Mesenchymal stem cell (in vitro differentiated cells and primary cell): ENCODE measurements at places on chromosomes 2 and 18.

DNA sequence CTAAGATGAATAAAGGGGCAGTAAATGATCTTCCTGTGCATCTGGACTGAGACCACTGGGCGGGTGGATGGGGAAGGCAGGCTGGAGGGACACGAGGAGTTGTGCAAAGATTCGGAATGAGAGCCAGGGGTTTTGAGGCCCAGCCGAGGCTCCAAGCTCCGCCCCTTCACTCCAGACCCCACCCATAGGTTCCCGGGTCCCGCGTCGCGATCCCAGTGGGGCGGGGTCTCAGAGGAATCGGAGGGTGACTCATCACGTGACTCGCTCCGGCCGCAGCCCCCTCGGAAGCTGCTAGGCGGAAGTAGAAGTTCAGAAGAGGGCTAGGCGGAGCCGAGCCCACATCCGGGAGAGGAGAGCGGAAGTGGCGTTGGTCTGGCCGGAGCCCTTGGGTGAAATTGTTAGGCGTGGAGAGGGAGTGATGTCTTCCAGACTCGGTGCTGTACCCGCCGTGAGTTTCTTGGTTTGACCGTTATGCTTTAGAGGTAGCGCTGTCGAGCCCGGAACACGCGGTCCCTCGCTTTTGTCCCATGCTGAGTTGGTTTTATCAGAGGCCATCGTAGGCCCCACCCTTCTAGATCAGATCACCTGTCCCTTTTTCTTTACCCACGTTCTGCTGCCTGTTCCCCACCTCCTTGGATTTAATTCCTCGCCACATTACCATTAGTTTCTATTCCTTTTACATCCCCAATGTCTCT is at the start of gene ZNF512:
Gene ZNF512, plus strand, starts transcription at position 348 of the 695 bp plus-strand sequence. Its CDS starts 71 bp downstream, at position 419.
- H3K4me1 ChIP-seq, result peaks cover 2% of the 10 kb centered on the region
- no peaks in the 10 kb centered on the region for H3K27me3 ChIP-seq
- peak within 1 kb of the TSS; percentile 60 for H3K27ac ChIP-seq
- peak; percentile 93 for DNase-seq

DNA sequence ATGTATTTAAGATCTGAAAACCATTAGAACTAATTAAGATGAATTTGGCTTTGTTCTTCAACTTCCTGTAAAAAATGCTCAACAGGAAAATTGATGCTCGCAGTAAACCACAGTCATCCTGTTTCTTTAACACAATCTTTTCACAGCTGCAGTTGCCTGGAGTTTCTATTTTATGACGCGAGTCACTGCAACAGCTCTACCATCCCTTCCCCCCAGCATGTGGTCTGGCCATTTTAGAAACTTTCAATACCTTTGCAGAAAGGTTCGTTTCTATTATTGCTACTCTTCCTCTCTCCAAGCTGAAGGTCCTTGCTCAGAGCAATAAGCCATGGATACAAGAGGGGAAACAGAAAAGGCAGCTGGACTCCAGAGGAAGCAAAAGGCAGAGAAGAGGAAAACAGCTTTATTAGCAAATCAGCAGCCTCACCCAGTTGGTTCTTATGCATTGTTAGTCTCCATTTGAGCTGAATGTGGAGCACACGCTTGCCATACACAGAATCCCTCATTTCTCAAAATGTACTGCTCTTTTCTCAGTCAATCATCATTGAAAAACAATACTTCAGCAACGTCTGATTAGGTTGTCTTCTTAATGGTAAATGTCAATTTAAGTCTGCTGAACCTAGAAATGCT is 3.9 kb downstream of the WIPF1 start:
- no peak overlapping the region for H3K4me3 ChIP-seq
- H3K4me1 ChIP-seq, result peaks cover 3% of the 10 kb centered on the region
- H3K27me3 ChIP-seq, result no peaks in the 10 kb centered on the region
- H3K36me3 ChIP-seq, result no peaks in the 10 kb centered on the region
- H3K27ac ChIP-seq, result peak overlapping the region; percentile 43
- DNase-seq, result peak; percentile 82

- no peaks in the 10 kb centered on the region for H3K4me1 ChIP-seq
- no peaks in the 10 kb centered on the region for H3K27me3 ChIP-seq
- H3K4me3 ChIP-seq, result no peak overlapping the region
- no peaks in the 10 kb centered on the region for H3K36me3 ChIP-seq
Measured at GRCh38 chr2:161104054-161104553, 56.1 kb upstream of the TANK start.

GRCh38 chr2:216385478-216385877 is 13.2 kb upstream of the MARCHF4 start:
- peaks cover 8% of the 10 kb centered on the region for H3K27me3 ChIP-seq
- H3K36me3 ChIP-seq, result no peaks in the 10 kb centered on the region
- no peak for DNase-seq
- H3K4me1 ChIP-seq, result no peaks in the 10 kb centered on the region

DNA sequence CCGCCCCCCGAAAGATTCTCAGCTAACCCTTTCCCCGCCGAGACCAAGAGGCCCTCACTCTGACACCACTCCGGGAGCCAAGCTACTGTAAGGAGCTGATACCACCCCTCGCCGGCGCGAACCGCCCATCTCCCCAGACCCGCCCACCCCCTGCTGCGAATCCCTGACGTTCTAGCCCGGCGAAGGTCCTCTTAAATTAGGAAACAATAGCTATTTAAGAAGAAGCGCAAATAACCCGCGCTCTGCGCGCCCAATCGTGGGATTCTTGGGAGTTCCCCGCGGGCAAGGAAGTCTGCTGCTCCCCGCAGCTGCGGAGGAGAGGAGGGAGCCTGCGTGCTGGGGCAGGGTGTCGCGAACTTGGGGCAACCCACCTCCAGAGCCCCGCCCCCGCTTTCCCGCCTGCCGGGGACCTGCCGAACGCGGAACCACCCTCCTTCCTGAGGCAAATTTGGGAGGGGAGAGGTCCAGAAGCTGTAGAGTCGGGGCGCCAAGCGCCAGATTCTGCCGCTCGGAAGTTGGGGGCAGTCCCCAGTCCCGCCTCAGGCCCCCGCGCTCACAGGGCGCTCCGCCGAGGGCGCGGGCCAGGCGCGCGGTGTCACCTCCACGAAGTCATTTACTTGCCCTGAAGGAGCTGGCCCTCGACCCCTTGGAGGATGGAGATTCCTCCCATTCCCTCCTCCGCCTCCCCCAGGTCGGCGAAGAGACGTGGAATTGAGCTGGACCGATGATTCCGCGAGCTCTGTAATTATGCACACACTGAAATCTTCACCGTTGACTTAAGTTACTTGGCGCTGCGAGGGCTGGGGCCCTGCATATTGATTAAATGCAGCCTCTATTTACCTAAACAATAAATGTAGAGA is 8.4 kb upstream of the SP9 start:
- no peak overlapping the region for H3K27ac ChIP-seq
- H3K36me3 ChIP-seq, result no peaks in the 10 kb centered on the region
- peak; percentile 37 for DNase-seq
- peak overlapping the region; percentile 81 for H3K4me3 ChIP-seq
- peaks cover 18% of the 10 kb centered on the region for H3K4me1 ChIP-seq
- peaks cover 52% of the 10 kb centered on the region for H3K27me3 ChIP-seq

GRCh38 chr18:24633121-24633520 is 172.7 kb downstream of the HRH4 start:
- H3K27me3 ChIP-seq, result no peaks in the 10 kb centered on the region
- peaks cover 8% of the 10 kb centered on the region for H3K4me1 ChIP-seq
- no peaks in the 10 kb centered on the region for H3K36me3 ChIP-seq

- peaks cover 2% of the 10 kb centered on the region for H3K27me3 ChIP-seq
- peaks cover 4% of the 10 kb centered on the region for H3K4me1 ChIP-seq
- peak; percentile 63 for DNase-seq
- H3K36me3 ChIP-seq, result no peaks in the 10 kb centered on the region
- no peak overlapping the region for H3K4me3 ChIP-seq
Measured at GRCh38 chr18:21897811-21898210, 157.2 kb downstream of the MIB1 start.

DNA sequence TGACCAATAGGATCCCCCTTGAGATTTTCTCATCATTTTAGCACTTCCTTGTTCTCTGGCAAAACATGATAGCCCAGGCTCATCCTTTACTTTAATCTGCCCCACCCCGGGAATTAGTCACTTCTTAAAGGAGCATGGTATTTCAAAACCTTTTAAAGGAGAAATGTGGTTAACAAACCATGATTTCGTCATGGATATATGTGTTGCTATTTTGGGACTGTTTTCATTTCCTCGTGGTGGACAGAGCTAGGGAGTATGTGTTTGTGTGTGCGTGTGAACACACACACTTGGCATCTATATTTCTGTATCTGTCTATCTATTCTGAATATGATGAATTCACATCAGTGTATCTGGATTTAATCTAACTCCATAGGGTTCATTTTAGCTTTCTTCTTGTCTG is 128.1 kb downstream of the BIRC6 start:
- H3K27ac ChIP-seq, result no peak overlapping the region
- H3K4me1 ChIP-seq, result peaks cover 2% of the 10 kb centered on the region
- peak; percentile 97 for DNase-seq
- peaks cover 12% of the 10 kb centered on the region for H3K36me3 ChIP-seq
- H3K4me3 ChIP-seq, result no peak overlapping the region

- no peak overlapping the region for H3K27ac ChIP-seq
- H3K36me3 ChIP-seq, result no peaks in the 10 kb centered on the region
- DNase-seq, result no peak
- H3K4me1 ChIP-seq, result no peaks in the 10 kb centered on the region
- peaks cover 4% of the 10 kb centered on the region for H3K27me3 ChIP-seq
Measured at GRCh38 chr2:30692829-30693275, 114.4 kb downstream of the CAPN13 start.

DNA sequence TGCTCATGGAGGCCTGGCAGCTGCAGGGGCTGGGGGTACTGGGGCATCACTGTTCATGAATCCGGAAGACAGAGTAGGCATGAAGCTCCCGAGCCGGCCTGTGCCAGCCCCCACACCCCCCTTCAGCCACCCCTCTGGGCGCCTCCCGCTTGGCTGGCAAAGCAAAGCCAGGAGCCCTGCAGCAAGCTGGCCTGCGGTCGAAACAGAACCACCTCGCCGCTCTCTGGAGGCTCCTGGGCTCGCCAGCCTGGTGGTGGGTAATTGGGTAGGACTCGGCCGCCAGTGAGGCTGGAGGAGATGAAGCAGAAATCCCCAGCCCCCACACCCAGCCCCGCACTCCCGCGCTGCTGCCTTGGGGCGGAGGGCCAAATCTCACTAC is 70.9 kb upstream of the GPC1 start:
- no peak overlapping the region for H3K27ac ChIP-seq
- no peak overlapping the region for H3K4me3 ChIP-seq
- H3K27me3 ChIP-seq, result peaks cover 30% of the 10 kb centered on the region
- no peaks in the 10 kb centered on the region for H3K36me3 ChIP-seq

GRCh38 chr18:11316546-11316945 is 167.2 kb upstream of the PIEZO2 start:
- no peak overlapping the region for H3K4me3 ChIP-seq
- H3K27ac ChIP-seq, result no peak overlapping the region
- no peaks in the 10 kb centered on the region for H3K36me3 ChIP-seq
- H3K4me1 ChIP-seq, result no peaks in the 10 kb centered on the region
- H3K27me3 ChIP-seq, result no peaks in the 10 kb centered on the region
